ENCODE measurements at places on chromosomes 2 and 18. TPM values are rescaled to one million over a fixed set of nuclear protein-coding genes. Genes with fewer than 3 reads are reported as not detected.

DNA sequence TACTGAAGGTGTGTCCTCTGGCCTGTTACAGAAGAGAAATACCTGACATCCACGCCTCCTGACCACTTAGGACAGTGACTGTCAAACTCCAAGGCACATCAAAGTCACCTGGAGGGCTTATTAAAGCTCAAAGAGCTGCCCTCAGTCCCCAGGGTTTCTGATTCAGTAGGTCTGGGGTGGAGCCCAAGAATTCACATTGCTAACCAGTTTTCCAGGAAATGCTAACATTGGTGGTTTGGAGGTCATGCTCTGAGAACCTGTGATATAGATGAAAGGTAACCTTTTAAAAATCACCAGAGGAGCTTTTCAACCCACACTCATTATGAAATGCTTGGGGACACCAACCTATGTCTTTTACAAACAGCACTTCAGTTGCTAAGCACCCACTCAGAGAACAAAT, 172.3 kb downstream of the ALK start:
- no peak for DNase-seq
- no peaks in the 10 kb centered on the region for H3K4me1 ChIP-seq
- H3K36me3 ChIP-seq = no peaks in the 10 kb centered on the region
- no peak overlapping the region for H3K4me3 ChIP-seq
- peaks cover 7% of the 10 kb centered on the region for H3K27me3 ChIP-seq

- no peak overlapping the region for H3K4me3 ChIP-seq
- no peaks in the 10 kb centered on the region for H3K4me1 ChIP-seq
- DNase-seq = no peak
- H3K36me3 ChIP-seq = peaks cover 21% of the 10 kb centered on the region
Measured at GRCh38 chr2:12803607-12804006, 86.9 kb downstream of the TRIB2 start.

- no peak overlapping the region for H3K27ac ChIP-seq
- no peak for DNase-seq
- H3K4me3 ChIP-seq = no peak overlapping the region
- H3K27me3 ChIP-seq = peaks cover 6% of the 10 kb centered on the region
- peaks cover 4% of the 10 kb centered on the region for H3K36me3 ChIP-seq
- no peaks in the 10 kb centered on the region for H3K4me1 ChIP-seq
Measured at GRCh38 chr2:75456111-75456510, 104.6 kb downstream of the EVA1A start.

GRCh38 chr2:45406621-45407020, 204.4 kb downstream of the SRBD1 start:
- no peak overlapping the region for H3K27ac ChIP-seq
- H3K36me3 ChIP-seq = peaks cover 7% of the 10 kb centered on the region
- H3K4me3 ChIP-seq = no peak overlapping the region
- DNase-seq = no peak
- no peaks in the 10 kb centered on the region for H3K27me3 ChIP-seq

Gene SLC11A1
- 0.11 TPM for total RNA-seq

- H3K4me1 ChIP-seq = peaks cover 30% of the 10 kb centered on the region
- no peak overlapping the region for H3K27ac ChIP-seq
Measured at GRCh38 chr2:15965564-15966019, 25.2 kb downstream of the MYCN start.

Gene LRP1B
- total RNA-seq = not detected

GRCh38 chr2:178114462-178114861, 2.2 kb downstream of the RBM45 start:
- H3K27me3 ChIP-seq = no peaks in the 10 kb centered on the region
- H3K4me1 ChIP-seq = peaks cover 19% of the 10 kb centered on the region
- H3K36me3 ChIP-seq = no peaks in the 10 kb centered on the region

DNA sequence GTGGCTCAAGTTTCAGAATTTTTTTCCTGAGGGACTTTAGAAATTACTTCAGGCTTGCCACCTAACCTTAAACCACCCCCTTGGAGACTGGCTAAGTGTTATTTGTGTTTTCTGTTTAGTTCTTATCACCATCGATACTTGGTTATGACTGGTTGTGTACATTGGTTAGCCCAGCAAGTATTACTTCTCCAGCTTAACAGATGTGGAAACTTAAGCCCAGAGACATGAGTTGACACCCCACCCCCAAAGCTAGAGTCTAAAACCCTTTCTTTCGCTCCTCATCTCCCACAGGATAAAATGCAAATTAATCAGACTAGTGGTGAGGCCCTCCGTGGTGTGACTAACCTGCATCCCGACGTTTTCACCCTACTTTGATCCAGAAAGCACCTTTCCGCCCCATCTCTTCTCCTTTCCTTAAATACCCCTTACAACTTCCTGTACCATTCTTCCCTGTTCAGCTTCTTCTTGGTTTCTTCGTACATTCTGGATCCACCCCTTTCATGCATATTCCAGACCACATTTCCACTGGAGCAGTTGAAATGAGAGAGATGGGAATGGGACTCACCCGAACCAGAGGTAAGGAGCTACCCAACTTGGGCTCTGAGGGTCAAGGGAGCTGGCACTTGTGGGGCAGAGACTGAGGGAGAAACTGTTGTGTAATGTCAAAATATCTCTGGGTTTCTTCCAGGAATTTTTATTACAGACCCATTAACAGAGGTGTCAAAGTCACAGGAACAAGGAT, 819 bp upstream of the MAP3K2 start:
- H3K27me3 ChIP-seq = no peaks in the 10 kb centered on the region
- DNase-seq = peak; percentile 42
- peak overlapping the region; percentile 99 for H3K4me3 ChIP-seq
- H3K4me1 ChIP-seq = peaks cover 41% of the 10 kb centered on the region
- H3K27ac ChIP-seq = peak overlapping the region; percentile 80

Measured in natural killer cell treated with Interleukin-12 subunit alpha and Interleukin-12 subunit beta and Interleukin-15 and Interleukin-18, amount 100 ng/mL, for 72 hours (primary cell).